ENCODE measurements at places on chromosomes 7 and 10.

GRCh38 chr7:68295386-68295785 lies 1298.8 kb downstream of the TYW1 start:
- no peak for DNase-seq

GRCh38 chr10:126502441-126502840 lies 114.2 kb upstream of the ADAM12 start:
- no peak for DNase-seq

DNA sequence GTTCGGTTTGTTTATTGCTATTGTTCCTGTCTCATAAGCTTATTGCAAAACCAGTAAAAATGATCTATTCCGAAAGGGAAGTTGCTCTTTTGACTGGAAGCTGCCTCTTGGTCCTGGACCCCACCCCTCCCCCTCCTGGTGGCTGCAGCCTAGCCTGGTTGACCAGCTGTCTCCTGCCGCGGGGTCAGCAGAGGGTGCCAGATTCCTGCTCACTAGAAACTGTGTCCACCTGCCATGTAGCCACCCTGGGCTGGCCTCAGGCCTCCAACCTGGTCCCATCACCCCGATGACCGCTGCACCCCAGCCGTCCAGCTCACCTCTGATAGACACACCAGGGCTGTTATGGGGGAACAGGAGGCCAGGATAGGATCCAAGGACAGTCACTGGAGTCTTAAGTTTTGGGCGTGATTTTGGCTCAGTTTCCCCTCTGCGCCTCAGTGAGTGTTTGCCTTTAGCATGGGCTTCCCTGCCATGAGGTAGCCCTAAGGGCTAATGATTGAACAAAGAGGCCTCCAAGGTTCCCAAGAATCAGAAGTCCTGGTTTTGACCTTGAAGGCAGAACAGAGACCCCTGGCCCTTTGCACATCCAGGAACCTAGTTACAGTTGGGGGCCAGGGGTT lies 32.9 kb upstream of the SLF2 start:
- DNase-seq: no peak

DNA sequence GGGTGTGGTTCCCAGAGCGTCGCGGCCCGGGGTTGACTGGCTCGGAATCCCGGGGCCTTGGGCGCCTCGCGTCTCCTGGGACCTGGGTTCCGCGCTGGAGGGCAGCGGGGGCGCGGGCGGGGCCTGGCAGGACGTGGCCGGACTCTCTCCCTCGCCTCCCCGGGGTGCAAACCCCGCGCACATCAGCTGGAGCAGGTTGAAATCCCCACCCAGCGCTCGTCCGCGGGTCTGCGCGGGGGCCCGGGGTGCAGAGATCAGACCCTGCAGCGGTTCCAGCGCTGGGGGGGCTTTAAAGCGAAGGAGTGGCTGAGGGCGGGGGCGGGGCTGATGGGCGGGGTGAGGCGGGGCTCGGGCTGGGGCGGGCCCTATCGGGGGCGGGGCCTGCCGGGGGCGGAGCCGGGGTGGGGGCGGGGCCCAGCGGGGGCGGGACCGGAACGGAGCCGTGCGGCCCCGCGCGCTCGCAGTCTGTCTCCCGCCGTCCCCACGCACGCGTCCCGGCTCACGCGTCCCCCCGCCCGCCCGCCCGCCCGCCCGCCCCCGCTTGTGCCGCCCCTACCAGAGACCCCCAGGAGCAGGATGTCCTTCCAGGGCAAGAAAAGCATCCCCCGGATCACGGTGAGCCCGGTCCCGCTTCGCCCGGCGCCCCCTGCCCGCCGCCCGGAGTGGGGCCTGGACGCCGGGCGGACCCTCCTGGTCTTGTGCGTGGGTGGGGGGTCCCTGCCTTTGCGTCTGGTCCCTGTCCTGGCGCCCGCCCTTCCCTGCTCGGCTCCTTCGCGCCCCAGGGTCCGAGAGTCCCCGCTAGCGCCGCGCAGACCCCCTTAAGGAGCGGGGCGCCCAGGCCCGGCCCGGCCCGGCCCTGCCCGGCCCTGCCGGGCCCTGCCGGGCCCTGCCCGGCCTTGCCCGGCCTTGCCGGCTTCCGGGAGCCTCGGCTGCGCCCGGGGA lies at the start of gene DPYSL4:
Gene DPYSL4, plus strand, starts transcription at position 461 of the 942 bp plus-strand sequence. Its CDS starts 116 bp downstream, at position 577.
- no peak for DNase-seq

DNA sequence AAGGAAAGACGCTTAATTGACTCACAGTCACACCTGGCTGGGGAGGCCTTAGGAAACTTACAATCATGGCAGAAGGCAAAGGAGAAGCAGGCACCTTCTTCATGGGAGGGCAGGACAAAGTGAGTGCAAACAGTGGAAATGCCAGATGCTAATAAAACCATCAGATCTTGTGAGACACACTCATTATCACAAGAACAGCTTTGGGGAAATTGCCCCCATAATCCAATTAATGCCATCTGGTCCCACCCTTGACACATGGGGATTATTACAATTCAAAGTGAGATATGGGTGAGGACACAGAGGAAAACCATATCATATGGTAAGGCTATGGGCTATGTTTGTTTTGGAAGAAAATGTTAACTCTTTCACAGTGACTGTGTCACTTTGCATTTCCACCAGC lies 1272.5 kb upstream of the CELF2 start:
- DNase-seq: no peak

- no peak for DNase-seq
Measured at GRCh38 chr10:33935350-33935749, 600.9 kb upstream of the NRP1 start.

DNA sequence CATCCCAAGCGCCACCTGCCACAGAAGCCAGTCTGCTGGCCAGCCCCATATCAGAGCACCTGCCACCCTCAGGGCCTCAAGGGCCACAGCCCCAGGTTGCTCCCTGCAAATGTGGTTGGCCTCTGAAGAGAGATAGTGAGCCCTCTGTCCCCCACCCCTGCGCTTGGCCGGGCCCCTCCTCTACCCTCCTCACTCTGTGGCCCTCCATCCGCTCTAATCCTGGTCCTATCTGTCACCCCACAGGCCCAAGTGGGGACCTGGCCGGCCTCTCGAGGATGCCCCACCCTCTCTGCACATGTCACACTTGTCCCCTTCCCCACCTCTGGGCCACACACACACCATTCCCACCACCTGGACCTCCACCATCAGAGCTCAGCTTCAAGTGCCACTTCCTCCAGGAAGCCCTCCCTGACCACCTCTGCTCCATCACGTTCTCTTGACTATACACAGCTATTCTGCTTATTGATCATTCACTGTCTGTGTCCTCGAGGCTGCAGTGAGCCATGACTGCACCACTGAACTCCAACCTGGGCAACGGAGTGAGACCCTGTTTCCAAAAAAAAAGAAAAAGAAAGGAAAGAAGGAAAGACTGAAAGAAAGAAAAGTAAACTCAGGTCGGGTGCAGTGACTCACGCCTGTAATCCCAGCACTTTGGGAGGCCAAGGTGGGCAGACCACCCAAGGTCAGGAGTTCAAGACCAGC lies 42.4 kb downstream of the TNRC18 start:
- no peak for DNase-seq

DNA sequence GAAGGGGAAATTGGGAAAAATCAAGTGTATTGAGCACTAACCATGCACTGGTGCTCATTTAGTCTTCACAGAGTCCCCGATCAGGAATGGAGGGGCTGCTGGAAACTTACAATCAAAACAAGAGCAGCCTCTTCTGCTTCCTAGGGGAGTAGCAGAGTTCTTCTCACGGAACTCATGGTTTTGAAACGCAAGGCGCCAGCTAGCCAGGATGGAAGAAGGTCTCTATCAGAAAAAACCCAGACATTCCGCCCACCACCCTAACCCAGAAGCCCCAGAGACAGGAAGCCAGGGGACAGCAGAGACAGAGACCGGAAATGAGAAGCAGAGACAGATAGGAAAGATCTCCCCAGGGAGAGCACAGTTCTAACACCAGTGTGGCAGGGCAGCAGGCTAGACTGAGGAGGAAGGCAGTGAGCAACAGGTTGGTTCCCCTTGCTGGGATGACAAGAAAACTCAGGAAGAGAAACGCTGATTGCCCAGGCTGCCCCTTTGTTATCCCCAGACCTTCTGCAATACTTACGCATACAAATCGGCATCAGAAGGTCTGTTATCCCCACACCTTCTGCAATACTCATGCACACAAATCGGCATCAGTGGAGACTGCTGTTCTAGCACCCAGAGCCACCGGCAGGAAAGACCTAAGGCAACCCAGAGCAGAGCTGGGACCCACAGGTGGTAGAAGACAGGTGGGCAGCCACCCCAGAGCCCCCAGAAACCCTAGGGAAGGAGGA lies 99.2 kb downstream of the CPXM2 start:
- DNase-seq: no peak

- DNase-seq: no peak
Measured at GRCh38 chr7:72223351-72223750, 188.8 kb downstream of the CALN1 start.

GRCh38 chr10:63765126-63765525 lies 243.9 kb downstream of the REEP3 start:
- no peak for DNase-seq

- no peak for DNase-seq
Measured at GRCh38 chr10:116265686-116266085, 7.3 kb downstream of the GFRA1 start.

DNA sequence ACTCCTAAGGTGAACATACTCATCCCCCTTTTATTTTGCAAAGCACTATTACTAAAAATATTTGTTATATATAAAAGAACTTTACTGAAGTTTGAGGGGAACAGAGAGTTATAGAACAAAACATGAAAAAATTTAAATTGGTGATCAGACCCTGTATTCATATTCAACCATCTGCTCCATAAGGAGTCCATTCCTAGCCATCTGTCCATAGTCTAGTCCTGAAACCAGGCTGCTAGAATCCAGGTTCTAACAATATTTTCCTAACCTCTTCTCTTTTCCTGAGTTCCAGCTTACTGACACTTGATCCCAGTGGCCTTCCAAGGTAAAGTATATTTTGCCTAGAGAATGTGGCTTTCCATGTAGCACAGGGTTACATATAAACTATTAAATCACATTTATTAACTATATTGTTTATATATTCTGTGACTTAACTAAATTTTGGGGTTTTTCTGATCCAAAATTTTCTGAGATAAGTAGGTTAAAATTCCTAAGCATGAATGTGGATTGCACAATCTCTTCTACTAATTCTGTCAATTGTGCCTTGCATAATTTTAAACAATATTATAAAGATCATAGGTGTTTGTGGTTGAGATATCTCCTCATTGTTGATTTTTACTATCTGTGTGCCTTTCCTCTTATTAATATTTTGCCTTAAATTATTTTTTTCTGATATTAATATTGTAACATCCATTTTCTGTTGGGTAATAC lies 137.6 kb upstream of the MAGI2 start:
- no peak for DNase-seq

DNA sequence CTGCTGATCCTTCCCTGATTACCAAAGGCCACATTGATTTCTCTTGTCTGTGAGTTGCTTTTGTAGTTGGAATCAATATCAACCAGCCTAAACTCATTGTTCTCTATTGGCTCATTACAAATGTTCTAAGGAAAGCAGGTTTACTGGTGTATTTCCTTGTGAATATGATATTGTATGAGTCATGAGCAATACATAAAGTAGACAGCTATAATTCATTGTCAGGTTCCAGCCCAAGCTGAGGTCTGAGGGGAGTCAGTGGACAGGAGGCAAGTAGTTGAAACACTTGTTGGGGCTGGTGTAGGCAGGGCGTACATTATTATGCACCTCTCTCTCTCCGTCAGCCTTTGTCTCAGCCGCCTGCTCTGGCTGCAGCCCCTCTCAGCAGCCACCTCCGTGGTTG lies 451.7 kb downstream of the IPMK start:
- DNase-seq: no peak

GRCh38 chr10:73494213-73494612 lies 1.6 kb downstream of the PPP3CB start:
- no peak for DNase-seq

DNA sequence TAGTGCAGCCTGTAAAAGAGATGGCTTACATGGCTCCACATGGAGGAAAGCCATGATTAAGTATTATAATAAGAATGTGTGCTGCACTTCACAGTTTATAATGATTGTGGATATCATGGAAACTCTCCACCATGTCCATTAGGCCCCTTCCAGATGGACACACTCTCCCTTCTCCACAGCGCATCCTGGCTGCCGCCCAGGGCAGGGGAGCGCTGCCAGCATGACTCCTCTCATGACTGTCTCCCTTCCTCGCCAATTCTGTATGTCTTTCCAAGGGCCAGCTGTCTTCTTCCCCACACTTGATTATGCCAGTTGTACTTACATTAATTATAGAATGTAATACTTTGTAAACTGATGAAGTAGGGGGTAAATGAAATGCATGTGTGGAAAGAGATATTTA lies 259.3 kb upstream of the TMEM72 start:
- DNase-seq: no peak

DNA sequence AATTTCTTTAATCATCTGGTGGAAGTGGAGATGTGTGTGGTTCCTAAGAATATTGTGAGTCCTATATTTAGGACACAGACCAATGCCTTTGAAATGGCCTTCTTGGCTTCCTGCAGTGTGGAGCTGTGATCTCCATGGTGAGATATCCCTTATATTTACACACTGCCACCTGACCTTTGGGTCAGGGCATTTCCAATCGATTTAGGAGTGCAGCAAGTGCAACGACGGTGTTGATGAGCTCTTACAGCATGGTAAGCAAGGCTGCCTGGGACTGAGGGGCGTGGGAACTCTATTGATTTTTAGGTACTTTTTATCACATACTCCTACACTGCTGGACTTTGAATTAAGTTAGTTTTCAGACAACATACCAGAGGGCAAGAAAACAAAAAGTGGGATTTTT lies 146.0 kb downstream of the NRG3 start:
- DNase-seq: no peak

GRCh38 chr7:541661-542060 lies 22.0 kb upstream of the PDGFA start:
- no peak for DNase-seq

DNA sequence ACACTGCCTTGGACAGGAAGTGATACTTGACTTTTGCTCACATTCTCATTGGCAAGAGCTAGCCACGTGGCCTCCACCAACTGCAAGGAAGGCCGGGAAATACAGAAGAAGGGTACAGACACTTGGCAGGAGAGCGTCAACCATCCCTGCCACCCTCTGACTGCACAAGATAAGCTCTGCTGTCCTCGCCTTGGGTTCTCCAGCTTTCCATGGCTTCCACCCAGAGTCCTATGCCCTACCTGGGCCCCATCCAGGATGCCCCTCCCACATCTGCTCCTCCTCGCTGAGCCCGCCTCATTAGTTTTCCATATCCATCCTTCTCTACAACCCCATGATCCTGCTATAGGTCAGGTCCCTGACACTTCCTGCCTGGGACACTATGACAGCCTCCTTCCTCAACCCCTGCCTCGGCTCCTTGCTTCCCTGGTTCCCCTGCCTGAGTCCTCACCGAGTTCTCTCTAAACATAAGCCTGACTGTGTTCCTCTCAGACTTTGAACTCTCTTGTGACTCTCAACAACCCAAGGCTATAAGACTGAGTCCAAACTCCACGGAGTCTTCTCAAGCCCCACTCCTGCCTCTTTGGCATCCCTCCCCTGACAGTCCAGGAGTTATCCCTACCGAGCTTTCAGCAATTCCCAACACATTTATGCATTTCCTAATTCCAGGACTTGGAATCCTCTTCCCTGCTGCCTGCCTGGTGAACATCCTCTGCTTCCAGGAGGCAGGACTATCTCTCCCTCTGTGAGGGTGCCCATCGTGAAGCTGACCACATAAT lies 23.2 kb upstream of the GDF10 start:
- no peak for DNase-seq

- no peak for DNase-seq
Measured at GRCh38 chr10:48300556-48300955, 5.9 kb upstream of the MAPK8 start.
